HAP-1 (cell line): ENCODE measurements at places on chromosomes 13 and 19.
A peak's percentile ranks its signal among the peaks of the same experiment; 100 is the strongest.

- DNase-seq, result peak; percentile 69
These were observed at the start of gene ENOX1 for GRCh38 chr13:43786766-43787517. Gene ENOX1 (minus strand): TSS chr13:43786972.

DNA sequence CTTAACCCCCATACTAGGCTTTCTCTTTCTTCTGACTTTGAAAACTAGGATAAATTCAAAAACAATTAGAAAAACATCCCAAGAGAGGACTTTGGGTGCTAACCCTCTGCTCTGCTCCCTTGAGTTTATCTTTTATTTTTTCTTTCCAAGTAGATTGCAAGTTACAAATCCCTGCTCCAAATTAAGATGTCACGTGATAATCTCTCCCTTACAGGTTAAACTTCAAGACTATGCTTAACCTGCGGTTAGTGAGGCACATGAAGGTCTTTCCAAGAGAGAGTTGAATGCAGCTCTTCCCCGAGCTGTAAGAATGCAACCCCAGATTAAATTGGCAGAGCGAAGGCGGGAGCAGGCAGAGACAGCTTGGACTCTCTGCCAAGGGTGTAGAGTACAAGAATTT is 12.2 kb upstream of the ZNF507 start:
- no peak for DNase-seq

DNA sequence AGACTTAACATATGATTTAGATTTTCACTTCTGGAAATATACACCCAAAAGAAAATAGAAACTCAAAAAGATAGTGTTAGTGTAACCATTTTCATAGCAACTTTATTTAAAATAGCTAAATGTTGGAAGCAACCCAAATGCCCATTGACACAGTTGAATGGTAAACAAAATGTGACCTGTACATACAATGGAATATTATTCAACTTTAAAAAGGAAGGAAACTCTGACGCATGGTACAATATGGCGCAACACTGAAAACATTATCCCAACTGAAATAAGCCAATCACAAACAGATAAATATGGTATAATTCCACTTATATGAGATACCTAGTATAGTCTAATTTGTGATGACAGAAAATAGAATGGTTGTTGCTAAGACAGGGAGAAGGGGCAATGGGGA is 1456.1 kb upstream of the MIR17HG start:
- no peak for DNase-seq

- peak; percentile 13 for DNase-seq
These were observed 7.7 kb downstream of the C2CD4C start for GRCh38 chr19:400976-401865.

DNA sequence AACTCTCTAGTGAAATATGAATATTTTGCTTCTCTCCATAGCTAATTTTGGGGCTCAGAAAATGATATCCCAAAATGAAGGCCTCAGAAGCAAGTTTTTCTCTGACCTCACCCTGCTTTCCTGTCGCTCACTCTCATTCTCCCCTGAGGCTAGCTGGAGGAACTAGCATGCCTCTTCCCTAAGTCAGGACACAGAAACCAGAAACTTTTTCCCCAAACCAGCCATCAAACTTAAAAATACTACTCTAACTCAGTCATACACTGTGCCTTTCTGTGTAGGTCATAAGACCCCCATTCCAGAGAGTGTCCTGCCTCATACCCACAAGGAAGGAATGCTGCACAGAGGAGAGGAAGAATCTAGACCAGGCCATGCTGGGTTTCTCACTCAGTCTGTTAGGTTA is 329.6 kb downstream of the PCDH20 start:
- no peak for DNase-seq

DNA sequence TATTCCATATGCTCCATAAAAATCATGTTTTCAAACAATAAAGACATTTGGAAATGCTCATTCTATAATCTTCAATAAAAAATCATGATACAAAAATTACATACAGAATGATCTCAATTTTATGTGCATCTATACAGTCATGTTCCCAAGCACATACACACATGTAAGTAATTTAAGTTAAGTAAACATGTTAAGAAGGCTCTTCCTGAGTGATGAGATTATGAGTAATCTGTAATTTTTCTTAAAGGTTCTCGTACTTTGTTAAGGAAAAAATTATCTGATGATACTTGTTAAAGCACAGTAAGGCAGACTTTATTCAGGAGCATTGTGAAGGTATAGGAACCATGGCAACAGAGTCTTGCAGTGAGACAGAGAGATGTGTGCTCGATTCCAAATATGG is 30.0 kb upstream of the DLEU7 start:
- no peak for DNase-seq

DNA sequence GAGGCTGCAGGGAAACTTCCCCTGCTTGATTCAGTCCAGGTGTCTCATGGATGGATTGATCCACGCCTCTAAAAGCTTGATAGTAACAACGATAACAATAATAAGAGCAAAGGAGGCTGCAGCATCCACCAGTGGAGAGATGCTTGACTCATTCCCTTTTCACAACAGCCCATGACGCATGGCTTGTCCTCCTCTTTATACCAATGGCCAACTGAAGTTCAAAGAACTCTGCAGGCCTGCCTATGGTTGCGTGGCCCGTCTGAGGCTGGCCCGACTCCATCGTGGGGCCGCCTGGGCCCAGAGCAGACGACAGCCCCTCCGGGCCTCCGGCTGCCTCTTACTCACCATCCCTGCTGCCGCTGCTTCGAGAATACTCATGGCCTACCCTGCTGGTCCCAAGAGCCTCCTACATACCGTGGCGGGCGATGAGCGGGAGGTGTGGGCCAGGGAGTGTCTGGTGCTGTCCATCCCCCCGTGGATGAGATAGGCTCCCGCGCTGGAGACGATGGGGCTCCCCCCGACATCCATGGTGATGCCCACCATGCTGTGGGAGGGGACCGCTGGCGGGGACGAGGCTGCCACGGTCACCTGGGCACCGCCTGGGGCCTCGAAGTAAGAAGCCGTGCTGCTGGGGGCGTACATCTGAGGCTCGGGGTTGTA is 61.8 kb upstream of the RANBP3 start:
- no peak for DNase-seq

GRCh38 chr13:43116242-43116641 is 92.9 kb downstream of the DNAJC15 start:
- DNase-seq, result no peak

GRCh38 chr13:95185851-95186250 is 115.4 kb downstream of the ABCC4 start:
- DNase-seq, result no peak

- peak; percentile 54 for DNase-seq
These were observed 19.2 kb upstream of the ERCC1 start for GRCh38 chr19:45442778-45443461.

- no peak for DNase-seq
These were observed 62.2 kb downstream of the CYSLTR2 start for GRCh38 chr13:48715977-48716376.

DNA sequence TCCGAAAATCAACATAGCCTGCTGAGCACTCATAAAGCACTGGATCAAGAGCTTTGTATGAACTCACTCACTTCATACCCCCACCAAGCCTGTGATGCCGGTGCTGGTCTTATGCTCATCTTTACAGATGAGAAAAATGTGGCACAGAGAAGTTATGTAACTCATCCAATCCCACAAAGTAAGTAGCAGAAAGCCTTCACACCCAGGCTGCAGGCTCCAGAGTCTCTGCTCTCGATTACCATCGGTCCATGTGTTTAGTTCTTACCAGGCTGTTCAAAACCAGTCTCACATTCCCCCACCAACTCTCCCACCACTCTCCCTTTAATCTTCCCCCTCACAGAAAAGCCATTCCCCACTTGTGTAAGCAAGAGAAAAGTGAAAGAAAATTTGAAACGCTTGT is 276.0 kb downstream of the DNAJC15 start:
- DNase-seq, result no peak

DNA sequence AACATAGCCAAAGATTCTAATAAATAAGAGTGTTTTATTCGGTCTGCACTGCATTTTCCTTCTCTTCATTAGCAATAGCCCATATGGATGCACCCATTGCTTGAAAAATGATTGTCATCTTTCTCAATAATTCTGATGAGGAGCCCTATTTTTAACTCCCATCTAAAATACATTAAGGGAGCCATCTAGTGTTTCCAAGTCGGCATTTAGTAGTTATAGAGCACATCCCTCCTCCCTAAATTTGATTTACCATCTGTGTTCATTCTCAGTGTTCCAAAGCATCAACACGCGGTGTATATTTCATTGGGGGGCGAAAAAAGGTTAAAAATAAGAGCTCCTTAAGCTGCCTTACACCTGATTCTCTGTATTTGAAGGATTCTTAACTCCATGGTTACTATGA is 119.2 kb upstream of the IPO5 start:
- no peak for DNase-seq
